ENCODE measurements at places on chromosomes 7 and 10.

DNA sequence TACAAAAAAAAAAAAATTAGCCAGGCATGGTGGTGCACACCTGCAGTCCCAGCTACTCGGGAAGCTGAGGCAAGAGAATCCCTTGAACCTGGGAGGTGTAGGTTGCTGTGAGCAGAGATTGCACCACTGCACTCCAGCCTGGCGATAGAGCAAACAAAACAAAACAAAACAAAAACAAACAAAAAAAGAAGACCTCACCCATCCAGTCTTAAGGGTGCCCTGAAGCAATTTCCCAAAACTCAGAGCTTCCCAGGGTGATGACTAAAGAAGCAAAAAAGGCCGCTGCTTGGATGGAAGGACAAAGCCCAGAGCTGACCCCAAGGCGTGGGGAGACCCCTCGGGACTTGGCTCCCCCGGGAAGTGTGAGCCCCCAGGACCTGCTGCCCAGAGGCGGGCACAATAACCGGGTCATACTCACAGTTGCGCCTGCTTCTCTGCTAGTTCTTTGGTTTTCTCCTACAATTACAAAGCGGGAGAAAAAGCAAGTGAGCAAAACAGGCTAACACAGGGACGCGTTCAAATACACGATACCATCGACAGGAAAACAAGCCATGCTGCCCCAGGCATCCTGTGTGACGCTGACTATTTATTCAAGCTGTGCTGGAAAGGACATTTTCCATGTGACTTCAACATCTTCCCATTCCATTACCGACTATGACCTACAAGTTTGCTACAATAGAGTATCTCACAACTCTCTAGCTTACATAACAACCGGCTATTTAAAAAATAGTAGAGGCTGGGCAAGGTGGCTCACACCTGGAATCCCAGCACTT, 29.9 kb downstream of the PAPOLB start:
- DNase-seq: no peak

GRCh38 chr10:18194634-18195033, 54.4 kb downstream of the CACNB2 start:
- DNase-seq: no peak

- DNase-seq: no peak
These were observed 116.5 kb downstream of the MARCHF5 start for GRCh38 chr10:92407305-92408016.

GRCh38 chr7:158975526-158976467, 119.4 kb downstream of the DYNC2I1 start:
- no peak for DNase-seq

GRCh38 chr10:62687230-62687748, 117.2 kb upstream of the ADO start:
- no peak for DNase-seq

DNA sequence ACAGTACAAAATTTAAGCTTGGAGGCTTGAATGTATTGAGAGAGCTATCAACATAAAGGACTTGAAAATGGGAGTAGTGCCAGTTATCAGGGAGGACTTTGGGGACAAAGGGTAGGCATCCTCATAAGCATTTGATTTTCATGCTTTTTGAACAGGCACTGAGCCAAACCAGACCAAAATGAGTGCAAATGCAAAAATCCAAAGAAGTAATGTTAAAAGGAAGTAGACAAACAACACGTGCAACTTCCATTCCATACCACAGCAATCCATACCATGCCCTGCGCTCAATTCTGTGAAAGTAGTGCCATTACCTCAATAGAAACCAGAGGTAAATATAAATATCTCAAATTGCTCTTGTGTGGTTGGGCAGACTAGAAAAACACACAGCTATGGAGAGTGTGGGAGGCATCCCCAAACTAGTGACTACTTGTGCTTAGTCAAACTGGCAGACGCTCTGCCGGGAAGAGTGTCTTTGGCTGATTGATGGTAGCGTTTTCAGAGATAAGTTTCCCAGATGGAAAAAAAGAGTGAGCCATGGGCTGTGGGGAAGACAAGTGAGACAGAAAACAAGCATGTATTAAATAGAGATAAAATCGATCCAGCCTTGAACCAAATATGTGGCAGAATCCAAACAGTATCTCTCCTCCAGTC, 161.5 kb downstream of the CREB5 start:
- no peak for DNase-seq

DNA sequence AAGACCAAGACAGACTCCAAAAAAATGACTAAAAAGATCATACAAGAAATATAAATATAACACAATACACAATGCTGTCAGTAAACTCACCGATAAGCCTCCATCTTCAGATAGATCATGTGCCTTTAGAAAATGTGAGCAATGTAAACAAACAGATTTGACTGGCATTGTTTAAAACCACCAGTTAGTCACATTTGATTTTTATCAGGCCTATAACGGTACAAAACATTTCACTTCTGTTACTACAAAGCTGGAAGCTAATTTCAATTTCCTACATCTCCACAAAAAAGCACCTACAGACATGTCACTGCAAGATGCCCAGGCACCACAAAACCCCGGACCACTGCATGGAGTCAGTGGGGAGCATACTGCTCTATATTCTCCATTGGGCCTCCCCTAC, 18.9 kb downstream of the SGMS1 start:
- DNase-seq: no peak

DNA sequence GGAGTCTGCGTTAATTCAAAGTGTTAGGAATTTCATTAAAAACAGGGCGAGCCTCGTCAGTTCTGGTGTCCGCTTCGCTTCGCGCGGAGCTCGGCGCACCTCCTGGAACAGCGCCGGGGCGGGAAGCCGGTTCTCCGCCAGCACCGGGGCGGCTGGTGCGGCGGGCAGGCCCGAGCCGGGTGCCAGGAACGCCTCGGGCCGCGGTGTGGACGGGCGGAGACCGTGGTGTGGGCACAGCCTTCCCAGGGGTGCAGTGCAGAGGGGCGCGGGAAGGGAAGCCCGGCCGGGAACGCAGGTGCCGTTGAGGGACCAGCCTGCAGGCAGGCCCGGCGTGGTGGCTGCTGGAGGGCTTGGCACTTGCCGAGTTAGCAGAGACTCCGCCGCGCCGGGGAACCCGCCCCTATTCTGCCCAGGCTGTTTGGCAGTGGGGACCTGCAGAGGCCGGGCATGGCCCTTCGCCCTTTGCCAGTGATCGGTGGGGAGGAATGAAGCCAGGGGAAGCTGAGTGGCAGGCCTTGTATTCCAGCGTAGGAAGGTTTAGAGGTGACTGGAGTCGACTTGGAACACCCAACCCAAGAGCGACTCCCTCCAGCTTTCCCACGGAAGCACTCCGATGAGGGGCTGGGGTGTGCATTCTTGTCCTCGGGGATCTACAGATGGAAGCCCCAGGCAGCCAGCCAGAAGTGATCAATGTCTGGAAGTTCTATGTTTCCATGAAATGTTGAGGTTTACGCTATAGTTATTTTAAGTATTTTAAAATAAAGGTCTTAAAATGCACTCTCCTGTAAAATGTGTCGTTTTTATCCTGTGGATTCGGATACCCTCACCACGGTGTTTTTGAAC, 945 bp upstream of the RHEB start:
- DNase-seq: peak; percentile 46

GRCh38 chr10:12847361-12847975, 154.0 kb downstream of the CCDC3 start:
- peak; percentile 2 for DNase-seq

DNA sequence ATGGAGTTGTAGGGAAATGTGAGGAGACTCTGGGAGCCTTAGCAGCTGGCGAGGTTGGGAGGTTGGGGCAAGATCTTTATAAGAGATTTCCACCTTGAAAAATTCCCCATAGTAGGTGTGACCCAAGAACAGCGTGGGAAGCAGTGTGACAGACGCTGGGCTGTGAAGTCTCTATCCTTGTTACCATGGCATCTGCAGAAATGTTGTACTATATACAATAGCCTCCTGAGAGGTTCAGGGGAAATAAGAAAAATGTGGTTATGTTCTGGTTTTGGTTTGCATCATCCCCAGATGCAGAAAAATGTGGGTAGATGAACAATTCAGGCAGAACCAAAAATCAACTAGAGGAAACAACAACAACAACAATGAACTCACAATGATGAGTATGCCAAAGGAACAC, 498.6 kb downstream of the SH2D4B start:
- DNase-seq: no peak

- DNase-seq: no peak
These were observed 57.0 kb upstream of the GLCCI1 start for GRCh38 chr7:7911369-7912123.

GRCh38 chr7:17120756-17121155, 177.7 kb upstream of the AHR start:
- no peak for DNase-seq

GRCh38 chr7:110612680-110613079, 478.2 kb upstream of the LRRN3 start:
- no peak for DNase-seq

DNA sequence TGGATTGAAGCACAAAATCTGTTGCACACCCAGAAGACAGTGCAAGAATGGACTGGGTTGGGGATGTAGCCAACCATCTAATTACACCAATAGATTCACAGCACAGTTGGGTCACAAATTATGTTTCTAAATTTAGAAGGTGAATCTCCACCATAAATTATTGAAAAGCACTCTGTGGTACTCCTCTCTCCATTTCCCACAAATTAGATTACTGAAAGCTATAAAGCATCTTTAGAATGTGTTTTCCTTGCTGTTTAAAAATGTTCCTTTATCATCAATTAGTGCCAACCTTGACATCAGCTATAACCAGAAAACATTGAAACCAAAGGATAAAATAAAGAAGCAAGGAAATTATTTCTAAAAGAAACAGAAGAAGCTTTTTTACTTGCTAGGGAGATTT, 39.9 kb upstream of the HDAC9 start:
- DNase-seq: no peak

- DNase-seq: no peak
These were observed 4.7 kb downstream of the MACROH2A2 start for GRCh38 chr10:70057306-70057705.

DNA sequence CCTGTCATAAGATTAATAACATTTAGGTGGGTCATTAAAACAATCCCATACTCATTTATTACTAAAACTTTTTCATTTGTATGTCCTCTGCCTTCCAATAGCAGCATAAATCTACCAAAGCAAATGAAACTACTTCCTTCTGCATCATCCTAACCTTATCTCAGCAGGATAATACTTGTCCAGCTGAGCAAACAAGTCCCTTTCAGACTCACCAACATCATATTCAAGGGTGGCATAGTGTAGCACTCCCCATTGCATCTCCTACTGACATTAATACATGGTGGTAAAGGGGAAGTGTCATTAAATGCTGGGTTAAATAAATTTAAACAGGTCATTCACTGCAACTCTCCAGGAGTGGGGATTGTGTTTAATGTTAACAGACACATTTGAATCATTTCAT, 3.4 kb upstream of the MINDY3 start:
- no peak for DNase-seq

GRCh38 chr10:44564790-44565189, 179.9 kb upstream of the CXCL12 start:
- no peak for DNase-seq

DNA sequence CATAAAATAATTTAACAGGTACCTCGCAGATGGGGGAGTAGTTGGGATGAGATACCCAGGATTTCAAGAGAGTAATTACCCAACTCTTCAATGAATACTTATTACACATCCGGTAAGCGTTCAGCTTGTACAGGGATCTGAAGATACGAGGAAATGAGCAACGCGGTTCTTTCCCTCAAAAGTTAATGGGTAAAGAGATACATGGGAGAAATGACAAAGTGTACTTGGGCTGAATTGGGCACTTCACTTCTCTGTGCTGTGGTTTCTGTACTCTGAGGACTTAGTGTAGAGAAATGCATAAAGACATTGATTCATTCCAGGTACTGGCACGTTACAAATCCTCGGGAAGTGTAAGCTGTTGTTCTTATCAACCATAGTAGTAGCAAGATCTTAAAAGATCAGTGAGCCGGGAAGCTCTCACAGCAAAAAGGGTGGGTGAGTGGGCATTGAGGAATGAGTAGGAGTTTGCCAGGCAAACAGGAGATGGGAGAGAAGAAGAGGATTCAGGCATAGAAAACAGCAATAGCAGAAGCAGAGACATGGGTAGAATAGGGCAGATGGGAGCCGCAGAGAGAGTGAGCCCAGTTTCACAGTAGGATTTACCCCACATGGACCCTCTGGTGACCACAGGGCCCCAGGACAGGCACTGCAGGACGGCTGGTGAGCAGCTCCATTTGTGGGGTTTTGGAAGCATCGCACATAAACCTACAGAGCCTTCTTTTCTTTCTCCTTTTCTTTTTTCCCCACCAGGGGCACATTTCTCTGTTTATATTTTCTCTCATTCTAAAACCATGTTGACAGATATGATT, 304.3 kb upstream of the PITRM1 start:
- no peak for DNase-seq

GRCh38 chr10:62866451-62866850, 50.3 kb upstream of the EGR2 start:
- no peak for DNase-seq

- no peak for DNase-seq
These were observed 152.7 kb upstream of the PCBD1 start for GRCh38 chr10:71040846-71041605.

DNA sequence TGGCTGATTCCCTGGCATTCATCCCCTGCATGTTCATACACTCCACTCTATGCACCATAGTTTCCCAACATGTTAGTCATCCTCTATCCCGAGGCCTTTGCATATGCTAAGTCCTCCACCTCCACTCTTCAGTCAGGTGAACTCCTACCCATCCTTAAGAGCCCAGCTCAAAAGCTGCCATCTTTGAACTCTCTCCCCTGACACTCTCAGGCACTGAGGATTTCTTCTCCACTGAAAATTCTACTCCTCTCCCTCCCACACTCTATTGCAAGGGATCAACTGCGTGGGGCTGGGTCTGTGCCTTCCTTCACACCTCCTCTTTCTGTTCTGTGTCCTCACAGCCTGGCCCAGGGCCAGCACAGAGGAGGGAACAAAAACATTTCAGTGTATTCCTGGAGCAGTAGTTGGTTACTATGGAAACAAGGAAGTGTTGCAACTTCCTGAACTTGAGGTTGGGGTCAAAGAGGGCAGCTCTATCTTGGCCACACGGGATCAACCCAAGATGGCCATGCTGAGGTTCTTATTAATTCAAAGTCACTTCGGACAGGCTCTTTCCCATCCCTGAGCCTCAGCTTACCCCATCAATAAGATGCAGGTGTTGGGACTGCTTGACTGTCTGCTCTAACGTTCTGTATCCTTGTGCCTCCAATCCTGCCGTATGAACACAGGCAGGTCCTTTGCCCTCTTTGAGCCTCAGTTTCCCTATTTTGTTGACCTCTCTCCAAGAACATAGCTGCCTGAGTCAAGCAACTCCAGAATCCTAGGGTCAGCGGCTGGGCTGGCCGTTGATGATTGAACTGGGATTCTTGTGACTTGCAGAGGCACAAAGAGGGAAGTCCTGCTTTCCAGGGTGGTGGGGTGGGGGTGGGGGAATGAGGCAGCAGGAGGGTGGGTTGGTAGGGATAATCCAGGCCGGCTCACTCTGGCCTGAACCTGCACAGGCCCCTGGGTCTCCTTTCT, 15.5 kb downstream of the ZMIZ1 start:
- DNase-seq: no peak
